Hepatocyte (in vitro differentiated cells): ENCODE measurements at places on chromosomes 5 and 9. TPM values are rescaled to one million over a fixed set of nuclear protein-coding genes. Genes with fewer than 3 reads are reported as not detected.

Gene AGXT2
- polyA plus RNA-seq: 5.9 and 10.6 TPM in 2 replicates

DNA sequence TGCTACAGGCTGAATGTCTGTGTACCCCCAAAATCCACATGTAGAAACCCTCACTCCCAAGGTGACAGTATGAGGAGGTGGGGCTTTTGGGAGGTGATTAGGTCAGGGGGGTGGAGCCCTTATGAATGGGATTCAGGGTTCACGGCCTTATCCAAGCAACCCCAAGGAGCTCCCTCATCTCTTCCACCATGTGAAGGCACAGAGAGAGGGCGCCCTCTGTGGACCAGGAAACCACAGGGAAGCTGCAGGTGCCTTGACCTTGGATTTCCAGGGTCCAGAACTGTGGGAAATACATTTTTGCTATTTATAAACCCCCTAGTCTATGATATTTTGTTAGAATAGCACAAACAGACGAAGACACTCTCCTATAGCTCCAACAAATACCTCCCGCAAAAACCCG lies 53.6 kb upstream of the IRX2 start:
- DNase-seq: no peak

DNA sequence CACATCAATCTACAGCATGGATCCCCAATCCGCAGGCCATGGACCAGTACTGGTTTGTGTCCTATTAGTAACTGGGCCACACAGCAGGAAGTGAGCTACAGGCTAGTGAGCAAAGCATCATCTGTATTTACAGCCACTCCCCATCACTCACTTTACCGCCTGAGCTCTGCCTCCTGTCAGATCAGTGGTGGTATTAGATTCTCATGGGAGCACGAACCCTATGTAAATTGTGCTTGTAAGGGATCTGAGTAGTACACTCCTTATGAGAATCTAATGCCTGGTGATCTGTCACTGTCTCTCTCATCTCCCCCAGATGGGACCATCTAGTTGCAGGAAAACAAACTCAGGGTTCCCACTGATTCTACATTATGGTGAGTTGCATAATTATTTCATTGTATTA lies 212.7 kb upstream of the FAM174A start:
- DNase-seq: no peak

DNA sequence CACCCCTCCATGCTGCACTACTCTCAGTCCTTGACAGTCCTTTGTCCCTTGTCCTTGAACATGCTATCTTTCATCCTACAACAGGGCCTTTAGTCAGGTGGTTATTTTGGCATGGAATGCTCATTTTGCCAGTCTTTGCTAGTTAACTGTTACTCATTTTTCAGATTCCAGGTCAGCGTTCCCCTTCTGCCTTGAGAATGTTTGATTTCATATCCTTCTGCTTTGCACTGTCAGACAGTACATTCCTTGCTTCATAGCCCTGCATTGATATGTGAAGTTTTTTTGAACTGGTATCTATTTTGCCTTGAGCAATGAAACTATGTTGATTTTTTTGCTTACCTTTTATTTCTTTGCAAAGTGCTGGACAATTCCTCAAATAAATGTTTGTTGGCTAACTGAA lies 638.2 kb upstream of the SEMA6A start:
- DNase-seq: no peak

DNA sequence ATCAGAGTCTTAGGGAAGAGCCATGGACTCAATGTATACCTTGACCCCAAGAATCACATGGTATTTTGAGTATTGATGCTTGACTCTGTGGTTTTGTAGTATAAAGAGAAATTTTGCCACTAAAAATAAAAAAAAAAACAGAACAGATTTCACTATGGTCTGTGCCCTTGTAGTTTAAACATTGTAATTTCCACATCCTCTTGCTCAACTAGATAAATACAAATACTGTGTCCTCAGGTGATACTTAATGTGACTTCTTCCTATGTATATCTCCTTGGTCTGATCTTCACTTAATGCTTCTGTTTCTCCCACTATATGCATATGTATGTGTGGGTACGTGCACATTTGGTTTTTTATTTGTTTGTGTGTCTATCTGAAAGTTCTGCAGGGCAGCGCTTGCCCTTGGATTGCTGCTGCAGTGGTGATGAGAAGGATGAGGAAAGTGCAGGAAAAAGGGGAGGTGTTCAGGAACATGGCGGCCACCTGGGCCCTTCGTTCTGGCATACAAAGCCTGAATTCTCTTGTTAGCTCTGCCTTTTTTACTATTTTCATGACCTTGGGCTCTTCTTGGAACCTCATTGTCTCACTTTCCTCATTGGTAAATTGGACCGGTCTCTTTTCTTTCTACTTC lies 222.2 kb downstream of the MAST4 start:
- no peak for DNase-seq

- peak; percentile 72 for DNase-seq
Measured at GRCh38 chr5:78727786-78728761, 79.5 kb upstream of the LHFPL2 start.

DNA sequence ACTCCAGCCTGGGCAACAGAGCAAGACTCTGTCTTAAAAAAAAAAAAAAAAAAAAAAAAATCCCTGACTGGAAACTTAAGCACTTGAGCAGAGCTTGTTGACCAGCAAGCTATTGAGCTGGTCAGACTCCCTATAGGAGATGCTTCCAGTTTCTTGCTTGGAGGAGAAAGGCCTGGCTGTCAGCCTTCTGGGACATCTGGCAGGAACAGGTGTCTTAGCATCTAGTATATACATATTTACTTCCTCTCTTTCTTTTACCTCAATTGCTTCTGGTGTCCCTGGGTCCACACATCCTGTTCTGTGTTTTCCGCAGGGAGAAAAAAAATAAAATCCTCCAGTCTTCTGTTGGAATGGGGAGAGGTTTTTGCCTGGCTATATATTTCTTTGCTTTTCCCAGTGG lies 60.1 kb downstream of the PRKACG start:
- no peak for DNase-seq

Gene TAF9
- polyA plus RNA-seq: 112 and 126 TPM in 2 replicates

Gene APBB3
- 41.5 and 51.5 TPM in 2 replicates for polyA plus RNA-seq

- DNase-seq: peak; percentile 16
Measured at GRCh38 chr9:32350682-32351081, 33.8 kb upstream of the ACO1 start.

Gene DAPK1
- polyA plus RNA-seq: 44.4 and 46.9 TPM in 2 replicates

Gene ARL14EPL
- not detected in 2 replicates for polyA plus RNA-seq

- peak; percentile 79 for DNase-seq
Measured at GRCh38 chr9:136539427-136540421, 6.1 kb downstream of the NOTCH1 start.
